ENCODE measurements at places on chromosomes 5 and 9.
A peak's percentile ranks its signal among the peaks of the same experiment; 100 is the strongest.

GRCh38 chr5:138463419-138464007, 1.8 kb upstream of the EGR1 start:
- DNase-seq, result no peak

DNA sequence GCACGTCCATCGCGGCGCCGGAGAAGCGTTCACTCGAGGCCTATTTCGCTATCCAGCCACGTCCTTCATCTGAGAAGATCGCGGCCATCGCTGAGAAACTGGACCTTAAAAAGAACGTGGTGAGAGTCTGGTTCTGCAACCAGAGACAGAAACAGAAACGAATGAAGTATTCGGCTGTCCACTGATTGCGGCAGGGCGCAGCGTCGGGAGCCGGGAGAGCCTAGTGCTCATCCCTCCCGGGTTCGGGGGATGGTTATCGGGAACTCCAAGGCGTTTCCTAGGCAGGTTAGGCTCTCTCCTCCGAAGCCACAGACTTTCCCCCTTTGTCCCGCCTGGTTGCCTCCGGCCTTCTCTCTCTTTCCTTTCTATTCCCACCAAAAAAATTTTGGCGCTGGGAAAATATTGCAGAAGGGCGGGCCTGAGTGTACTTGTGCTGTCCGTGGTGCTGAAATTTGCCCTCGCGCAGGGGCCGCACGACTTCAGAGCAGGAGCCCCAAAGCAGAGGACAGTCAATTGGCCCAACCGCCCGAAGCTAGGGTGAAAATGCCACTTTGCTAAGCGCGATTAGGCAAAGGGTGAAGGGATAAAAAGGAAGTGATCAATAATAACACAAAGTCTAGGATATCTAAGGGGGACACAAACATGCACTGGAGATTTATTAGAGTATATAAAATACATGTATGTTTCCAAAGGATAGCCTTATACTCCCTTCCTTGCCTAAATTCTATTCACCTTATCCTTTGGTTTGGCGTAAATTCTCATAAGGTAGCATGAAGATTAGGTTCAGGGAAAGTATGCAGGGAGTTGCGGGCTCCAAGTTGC, 1.8 kb downstream of the POU4F3 start:
- DNase-seq, result peak; percentile 69

GRCh38 chr9:127323393-127323792, 58.8 kb downstream of the GARNL3 start:
- no peak for DNase-seq

GRCh38 chr9:111016426-111017045, 21.7 kb downstream of the LPAR1 start:
- no peak for DNase-seq

- no peak for DNase-seq
These were observed 94.7 kb downstream of the EBF1 start for GRCh38 chr5:159005062-159005461.

- peak; percentile 78 for DNase-seq
These were observed 564.7 kb downstream of the PDE4D start for GRCh38 chr5:59328709-59329296.

GRCh38 chr5:134845335-134845851, 375 bp upstream of the C5orf24 start:
- DNase-seq, result peak; percentile 77

- no peak for DNase-seq
These were observed 76.1 kb downstream of the ADAMTS2 start for GRCh38 chr5:179268966-179269693.

GRCh38 chr9:124784509-124784908, 7.6 kb downstream of the OLFML2A start:
- DNase-seq, result peak; percentile 43

GRCh38 chr9:123631862-123632261, 275.9 kb downstream of the CRB2 start:
- DNase-seq, result no peak

DNA sequence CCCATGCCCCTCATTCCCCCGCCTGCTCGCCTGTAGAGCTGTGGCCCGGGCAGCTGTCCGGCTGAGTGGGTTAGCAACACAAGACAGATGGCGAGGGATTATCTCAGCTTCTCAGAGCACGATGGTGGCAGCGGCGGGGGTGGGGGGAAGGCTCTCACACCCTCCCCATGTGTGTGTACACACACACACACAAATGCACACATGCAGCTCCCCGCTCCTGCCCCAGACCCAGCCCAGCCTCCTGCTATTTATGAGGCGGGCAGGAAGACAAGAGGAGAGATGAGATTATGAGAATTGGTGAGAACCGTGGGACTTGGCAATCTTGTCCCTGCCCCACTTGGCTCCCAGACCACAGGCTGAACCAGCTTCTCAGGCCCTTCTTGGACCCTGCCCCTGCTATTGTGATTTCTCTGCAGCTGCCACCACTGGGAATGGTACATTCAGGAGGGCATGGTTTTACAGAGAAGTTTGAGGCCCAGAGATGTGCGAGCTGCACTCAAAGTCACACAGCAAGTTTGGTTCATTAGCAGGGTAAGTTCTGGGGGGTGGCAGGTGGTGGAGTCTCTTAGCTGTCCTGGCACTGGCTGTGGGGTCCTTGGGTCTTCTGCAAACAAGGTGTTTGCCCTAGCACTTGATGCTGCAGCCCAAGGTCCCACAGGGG, 51.0 kb upstream of the PSD2 start:
- no peak for DNase-seq

DNA sequence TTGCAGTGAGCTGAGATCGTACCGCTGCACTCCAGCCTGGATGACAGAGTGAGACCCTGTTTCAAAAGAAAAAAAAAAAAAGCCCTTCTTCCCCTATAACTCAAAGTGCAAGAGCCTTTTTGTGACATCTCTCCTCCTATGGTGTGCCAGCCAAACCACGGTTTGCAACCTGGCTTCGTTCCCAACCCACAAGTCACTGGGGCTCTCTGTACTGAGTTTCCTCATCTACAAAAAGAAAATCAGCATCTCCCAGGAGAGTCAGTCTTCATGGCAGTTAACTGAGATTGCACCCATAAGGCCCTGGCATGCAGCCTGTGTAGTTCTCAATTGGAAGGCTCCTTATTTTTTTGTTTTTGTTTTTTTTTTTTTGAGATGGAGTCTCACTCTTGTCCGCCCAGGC, 14.8 kb downstream of the ODF2 start:
- no peak for DNase-seq

DNA sequence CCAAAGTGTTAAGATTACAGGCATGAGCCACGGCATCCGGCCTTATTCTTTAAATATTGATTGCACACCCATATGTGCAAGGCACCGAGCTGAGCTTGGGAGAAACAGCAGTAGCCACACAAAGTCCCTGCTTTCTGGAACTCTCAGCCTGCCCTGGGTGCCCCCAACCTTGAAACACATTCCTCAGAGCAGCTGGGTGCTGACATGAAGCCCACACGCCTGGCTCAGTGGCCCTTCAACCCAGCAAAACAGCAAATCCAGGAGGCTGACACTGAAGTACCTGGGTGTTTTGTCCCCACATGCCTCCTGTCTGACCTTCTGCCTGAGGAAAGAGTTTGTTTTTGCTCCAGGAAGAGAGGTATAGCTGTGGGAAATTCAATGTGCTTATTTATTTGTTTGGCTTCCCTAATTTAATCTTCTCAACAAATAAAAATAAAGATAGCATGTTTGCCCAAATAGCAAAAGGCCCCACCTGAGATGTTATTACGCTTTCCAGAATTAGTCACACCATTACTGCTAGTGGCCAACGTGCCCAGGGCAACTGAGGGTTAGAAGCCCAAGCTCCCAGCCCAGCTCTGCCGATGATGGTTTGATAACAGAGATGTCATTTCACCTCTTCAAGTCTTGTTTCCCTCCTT, 13.4 kb upstream of the TCOF1 start:
- DNase-seq, result no peak

DNA sequence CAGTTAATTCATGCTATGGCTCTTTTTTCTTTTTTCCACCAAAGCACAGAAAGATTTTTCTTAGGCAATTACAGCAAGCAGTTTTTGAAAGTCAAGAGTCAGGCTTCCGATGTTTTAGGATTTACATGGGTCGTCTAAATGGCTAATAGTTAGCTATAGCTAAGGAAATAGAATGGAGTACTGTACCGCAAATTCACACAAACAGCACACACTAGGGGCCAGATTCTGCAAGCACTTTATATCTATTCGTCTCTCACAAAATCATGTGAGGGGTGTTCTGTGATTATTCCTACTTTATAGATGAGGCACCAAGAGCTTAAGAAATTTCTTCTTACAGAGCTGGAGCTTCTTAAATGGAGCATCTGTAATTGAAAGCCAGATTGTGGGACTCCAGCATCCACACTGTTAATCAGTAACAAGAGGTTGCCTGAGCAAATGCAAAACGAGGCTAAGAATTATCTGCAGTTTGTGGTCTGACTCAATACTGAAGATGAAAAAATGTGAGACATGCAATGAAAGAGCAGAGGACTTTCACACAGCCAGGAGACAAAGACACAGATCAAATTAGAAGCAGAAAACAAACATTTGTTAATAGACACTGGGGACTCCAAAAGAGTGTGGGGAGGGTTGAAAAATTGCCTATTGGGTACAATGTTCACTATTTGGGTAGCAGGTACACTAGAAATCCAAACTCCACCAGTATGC, 62.7 kb upstream of the CTXN3 start:
- no peak for DNase-seq

- DNase-seq, result peak; percentile 80
These were observed 39.2 kb upstream of the NEK6 start for GRCh38 chr9:124218438-124218982.

DNA sequence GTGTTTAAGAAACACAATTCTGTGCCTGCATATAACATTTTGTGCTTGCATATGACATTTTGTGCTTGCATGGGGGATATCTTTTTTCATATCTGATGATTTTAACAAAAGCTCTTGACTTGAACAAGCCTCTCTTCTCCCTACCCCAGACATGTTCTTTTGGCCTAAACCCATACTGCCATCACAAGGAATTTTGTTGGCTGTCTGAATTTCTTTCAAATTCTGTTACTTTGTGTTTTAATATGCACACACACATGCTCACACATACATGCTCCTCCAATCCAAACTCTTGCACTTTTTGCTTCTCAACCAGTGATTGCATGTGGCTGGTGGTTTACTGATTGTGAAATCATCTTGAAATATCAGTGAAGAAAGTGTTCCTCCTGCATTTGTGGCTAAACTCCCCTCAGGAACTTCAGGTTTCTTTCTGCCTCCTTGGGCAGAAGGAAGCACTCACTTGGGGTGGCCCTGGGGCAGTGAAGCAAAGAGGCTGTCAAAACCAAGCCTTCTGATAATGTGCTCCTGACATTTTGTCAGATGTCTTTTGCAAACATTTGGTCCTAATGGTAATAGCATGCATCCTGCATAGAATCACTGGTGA, 377.2 kb upstream of the KLF4 start:
- no peak for DNase-seq

- no peak for DNase-seq
These were observed 105.4 kb upstream of the ATP10B start for GRCh38 chr5:160957312-160957861.

- no peak for DNase-seq
These were observed 108.7 kb downstream of the ZDHHC21 start for GRCh38 chr9:14584571-14584970.

DNA sequence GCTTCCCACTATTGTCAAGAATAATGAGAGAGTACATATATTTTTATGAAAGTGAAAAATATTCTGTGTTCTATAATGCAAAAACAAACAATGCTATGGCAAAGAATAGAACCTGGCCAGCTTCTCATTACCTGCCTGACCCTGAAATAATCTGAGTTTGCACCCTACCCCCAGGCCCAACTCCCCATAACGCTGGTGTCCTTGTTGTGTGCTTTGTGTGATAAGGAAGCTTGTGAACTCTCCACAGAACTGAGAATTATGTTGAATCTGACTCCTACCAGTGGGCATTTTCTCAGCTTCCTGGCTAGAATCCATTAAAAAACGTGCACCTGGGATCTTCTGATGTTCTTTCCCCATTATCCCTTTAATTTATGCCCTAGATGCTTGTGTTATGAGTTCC, 178.0 kb upstream of the GNA14 start:
- no peak for DNase-seq

GRCh38 chr5:160167624-160168165, 48.4 kb upstream of the PWWP2A start:
- no peak for DNase-seq

GRCh38 chr9:102631559-102631958, 363.6 kb upstream of the CYLC2 start:
- peak; percentile 4 for DNase-seq

DNA sequence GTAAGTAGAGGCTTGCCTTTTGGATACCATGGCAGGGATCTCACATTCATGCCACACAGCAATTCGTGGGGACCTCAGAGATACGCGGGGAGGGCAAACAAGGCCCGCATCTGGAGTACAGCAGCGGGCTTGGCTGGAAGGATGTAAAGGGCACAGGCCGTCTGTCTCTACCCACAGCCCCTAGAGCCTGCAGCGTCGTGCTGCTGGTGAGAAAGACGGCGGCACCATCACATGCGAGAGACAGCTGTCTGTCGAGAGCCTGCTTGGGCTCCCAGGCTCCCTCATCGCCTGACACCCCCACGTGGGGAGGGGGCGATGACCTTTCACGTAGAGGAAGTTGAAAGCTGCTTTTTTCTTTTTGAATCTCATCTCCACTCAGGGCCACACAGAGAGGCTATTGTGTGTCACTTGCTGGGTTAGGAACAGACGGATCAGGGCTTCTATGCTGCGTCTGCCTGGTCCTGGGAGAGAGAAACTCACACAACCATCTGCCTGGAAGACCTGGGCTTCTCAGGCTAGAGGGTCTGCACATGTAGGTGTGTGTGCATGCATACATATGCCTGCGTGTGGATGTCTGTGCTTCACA, 134.6 kb upstream of the PPP1R26 start:
- no peak for DNase-seq

DNA sequence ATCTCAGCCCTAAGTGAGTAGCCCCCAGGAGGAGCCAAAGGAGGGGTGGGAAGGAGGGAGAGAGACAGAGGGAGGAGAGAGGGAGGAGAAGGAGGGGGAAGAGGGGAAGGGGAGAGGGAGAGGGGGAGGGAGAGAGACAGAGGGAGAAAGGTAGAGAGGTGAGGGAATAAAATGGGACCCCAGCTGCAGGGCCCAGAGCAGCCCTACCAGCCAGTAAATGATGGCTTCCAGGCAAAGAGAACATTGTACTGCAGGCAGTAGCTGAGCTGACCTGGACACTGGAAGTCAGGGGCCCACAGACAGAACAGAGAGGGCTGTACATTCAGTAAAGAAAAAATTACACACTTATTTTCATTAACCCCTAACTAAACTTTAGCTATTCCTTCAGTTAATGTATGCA, 57.8 kb upstream of the GNE start:
- no peak for DNase-seq

DNA sequence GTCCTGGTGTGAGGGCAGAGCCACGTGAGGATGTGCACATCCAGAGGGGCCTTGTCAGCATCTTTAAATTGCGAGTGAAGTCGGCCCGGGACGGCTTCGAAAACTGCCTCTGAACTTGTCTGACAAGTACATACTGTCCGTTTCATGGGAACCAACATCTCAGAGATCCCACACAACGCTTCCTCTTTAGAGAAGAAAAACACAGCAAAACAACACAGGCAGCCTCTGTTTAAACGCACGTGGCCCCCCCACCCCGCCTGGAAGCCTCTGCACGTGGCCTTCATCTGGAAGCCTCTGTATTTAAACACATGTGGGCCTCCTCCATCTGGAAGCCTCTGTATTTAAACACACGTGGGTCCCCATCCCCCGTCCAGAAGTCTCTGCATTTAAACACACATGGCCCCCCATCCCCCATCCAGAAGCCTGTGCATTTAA, 29.2 kb downstream of the CEP72 start:
- DNase-seq, result no peak

- no peak for DNase-seq
These were observed 548.9 kb downstream of the HINT1 start for GRCh38 chr5:130616161-130616560.

GRCh38 chr5:133928587-133929393, 39.6 kb downstream of the C5orf15 start:
- no peak for DNase-seq

- no peak for DNase-seq
These were observed 10.8 kb upstream of the NIPAL4 start for GRCh38 chr5:157449011-157449723.

Data from lung microvascular endothelial cell (primary cell).